ENCODE measurements at places on chromosomes 1 and 21.
A peak's percentile ranks its signal among the peaks of the same experiment; 100 is the strongest.

DNA sequence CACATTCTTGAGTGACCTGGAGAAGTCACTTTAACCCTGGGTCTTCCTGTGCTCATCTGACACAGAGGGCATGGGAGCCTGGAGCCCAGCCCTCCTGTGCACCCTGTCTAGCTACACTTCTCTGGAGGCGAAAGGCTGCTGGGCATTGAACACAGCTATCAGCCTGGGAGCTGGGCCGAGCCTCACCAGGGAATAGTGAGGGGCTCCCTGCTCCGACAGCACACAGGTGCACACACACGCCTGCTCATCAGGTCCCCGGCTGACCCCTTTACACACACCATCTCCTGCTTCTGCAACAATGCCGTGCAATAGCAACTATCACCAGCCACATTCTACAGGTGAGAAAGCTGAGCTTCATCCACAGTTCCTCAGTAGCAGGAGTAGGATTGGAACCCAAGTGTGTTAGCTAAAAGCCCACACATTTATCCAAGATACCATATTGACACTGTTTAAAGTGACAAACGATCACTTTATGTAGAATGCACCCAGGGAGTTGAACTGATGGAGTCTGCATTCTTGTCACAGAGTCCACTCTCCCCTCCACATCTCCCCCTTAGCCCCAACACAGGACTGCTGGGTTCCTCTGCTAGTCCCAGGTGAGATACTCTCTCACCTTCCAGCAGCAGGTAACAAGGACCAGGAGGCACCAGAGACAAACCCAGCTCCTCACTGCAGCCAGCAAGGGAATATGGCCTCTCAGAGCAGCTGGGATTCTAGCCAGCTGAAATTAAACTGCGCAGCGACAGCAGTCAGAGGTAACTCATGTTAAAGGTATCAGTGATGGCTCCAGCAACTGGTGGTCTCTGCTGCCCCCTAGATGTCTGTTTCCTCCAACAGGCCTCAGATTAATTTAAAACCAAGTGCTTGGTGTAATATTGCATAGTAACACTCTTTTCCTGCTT lies 18.3 kb upstream of the CAPN8 start:
- peak; percentile 11 for DNase-seq

DNA sequence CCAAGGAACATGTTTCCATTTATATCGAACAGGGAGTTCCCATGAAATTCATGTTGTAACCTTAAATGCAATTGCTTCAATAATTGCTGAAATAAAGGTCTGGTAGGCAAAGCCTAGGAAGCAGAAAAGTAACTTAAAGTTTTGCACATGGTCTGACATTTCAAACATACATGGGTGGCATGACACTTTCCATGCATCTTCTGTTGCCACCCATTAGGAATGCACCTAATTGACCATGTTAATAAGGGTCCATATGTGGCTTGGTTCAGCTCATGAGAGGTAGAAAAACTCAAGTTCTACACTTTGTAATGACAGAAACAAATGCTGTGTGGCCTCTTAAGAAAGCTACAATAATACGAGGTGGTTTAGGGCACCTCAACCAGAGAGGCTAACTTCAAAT lies 72.0 kb upstream of the GORAB start:
- DNase-seq, result no peak

DNA sequence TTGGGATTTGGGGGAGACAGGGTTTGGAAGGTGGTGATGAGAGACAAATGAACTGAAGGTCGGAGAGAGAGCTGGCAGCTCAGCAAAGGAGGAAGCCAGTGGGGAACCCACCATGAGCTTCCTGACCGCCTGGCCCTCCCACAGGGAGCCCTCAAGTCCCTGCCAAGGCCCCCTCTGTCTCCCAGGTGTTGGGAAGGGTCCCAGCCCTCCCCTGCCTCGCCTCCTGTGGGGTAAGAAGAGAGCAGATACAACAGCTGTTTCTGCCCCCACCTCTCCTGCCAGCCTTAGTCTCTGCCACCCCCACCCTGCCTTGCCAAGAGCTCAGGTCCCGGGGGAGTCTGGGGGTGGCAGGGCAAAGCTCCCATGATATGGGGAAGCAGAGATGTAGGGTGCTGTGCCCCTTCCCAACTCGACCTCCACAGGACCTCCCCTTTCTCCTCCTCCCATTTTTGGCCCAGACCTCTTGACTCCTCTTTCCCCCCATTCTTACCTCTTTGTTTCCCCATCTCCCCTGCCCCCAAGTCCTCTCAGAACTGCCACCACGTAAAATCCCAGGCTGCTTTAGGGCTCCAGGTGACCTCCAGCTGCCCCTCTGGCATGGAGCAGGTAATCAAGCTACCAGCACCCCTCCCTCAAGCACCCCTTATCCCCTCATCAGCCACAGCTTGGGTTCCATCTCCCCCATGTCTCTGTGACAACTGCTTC lies 556 bp downstream of the S100A1 start:
- no peak for DNase-seq

DNA sequence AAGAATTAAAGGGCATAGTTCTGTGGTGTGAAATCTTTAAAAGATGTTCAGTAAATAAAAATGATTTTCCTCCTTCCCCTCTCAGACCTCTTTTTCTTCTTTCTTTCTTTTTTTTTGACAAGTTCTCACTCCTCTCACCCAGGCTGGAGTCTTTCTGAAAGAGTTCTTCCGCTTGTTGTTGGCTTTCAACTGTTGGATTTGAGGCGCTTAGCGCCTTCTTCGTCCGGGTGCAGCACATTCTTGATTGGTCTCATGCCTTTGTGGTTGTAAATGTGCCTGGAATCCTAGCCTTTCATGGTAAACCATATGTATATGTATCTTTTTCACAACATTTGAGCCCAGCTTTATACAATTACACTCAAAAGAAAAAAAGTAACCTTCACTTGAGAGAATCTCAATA lies 980 bp upstream of the METTL18 start:
- no peak for DNase-seq

GRCh38 chr1:191668525-191668924 lies 489.7 kb upstream of the RGS18 start:
- no peak for DNase-seq

- DNase-seq, result no peak
Measured at GRCh38 chr1:210377731-210378333, 49.1 kb downstream of the HHAT start.

DNA sequence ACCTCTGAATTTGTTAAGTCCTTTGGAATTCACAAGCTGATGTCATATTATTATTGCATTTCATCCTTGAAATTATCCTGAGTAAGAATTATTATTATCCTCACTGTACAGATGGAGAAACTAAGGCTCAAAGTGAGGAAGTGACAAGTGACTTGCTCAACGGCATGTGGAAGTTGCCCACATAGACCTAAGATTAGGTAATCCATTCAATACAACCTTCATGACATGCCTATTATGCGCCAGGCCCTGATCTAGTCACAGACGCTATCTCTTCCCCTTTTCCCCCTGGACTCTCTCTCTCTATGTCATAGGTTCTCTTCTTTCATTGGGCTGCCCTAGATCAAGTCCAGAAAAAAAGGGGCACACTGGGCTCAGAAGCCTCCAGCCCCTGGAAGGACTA lies 84.9 kb upstream of the KCNK2 start:
- DNase-seq, result no peak

GRCh38 chr1:12596007-12596821 lies 21.8 kb downstream of the DHRS3 start:
- no peak for DNase-seq

GRCh38 chr1:17696417-17697301 lies 58.5 kb upstream of the ACTL8 start:
- peak; percentile 13 for DNase-seq

DNA sequence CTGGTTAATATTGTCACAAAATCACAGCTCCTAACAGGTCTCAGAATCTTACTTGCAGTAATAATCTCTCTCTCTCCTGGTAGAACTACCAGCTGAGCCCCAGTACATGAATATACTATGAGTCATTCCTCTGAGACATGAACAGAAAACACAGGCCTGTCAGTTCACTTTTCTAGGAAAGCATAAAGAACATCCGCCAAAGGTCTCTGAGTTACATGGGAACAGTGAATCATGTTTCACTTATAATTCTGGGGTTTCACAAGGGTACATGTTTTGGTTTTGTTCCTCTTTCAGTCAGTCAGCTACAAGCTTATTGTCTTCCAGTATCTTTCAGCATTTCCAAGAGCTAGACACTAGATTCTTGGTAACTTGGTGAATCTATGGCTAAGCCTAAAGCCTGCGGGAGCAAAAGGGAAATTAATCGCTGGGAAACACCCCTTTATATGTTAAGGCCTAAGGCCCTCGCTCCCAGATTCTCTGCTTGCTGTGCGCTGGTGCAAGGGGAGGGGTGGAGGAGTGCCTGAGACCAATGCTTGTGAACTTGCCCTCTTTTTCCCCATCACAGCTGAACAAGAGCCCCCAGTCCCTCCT lies 31.7 kb downstream of the IFNGR2 start:
- no peak for DNase-seq

GRCh38 chr1:89896105-89896942 lies 75.5 kb downstream of the LRRC8D start:
- no peak for DNase-seq

GRCh38 chr1:145926686-145927062 lies 610 bp downstream of the RBM8A start:
- DNase-seq, result no peak

Measured in caudate nucleus (tissue), 63 donors.